ENCODE measurements at places on chromosomes 3 and 15.
A peak's percentile ranks its signal among the peaks of the same experiment; 100 is the strongest.

DNA sequence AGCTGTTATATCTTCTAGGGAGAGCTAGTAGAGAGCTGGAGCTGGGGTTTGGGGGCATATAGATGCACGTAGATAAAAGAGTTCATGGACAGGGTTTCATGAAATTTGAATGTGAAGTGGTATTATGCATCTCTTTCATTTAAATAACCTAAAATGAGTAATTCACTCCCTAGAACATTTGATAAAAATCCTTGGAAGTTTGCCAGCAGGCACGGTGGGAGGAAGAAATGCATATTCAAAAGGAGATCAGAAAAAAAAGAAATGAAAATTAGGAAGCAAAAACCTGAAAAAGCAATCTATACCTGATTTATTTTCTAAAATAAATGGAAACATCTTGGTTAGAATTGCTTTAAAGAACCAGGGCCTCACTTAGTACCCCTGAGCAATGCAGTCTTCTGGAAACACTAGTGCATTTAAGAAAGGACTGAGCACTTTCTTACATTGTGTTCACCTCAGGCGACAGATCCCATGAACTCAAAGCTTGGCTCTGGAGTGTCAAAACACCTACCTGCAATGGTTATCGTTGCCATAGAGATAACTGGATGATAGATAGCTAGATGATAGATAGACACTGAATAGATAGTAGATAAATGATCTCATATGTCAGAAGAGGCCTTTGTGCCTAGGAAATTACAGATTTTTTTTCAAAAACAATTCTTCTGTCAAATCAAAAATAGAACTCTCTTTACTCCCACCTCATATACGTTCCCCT lies 458.6 kb upstream of the THRB start:
- no peak for DNase-seq

GRCh38 chr3:146912241-146913015 lies 307.3 kb upstream of the PLSCR5 start:
- no peak for DNase-seq

- DNase-seq: no peak
These were observed 1.4 kb downstream of the DNAJA4 start for GRCh38 chr15:78265752-78266224.

- DNase-seq: no peak
These were observed 13.3 kb downstream of the GRAMD2A start for GRCh38 chr15:72184165-72184811.

- DNase-seq: no peak
These were observed 165.1 kb downstream of the IL5RA start for GRCh38 chr3:2945121-2945520.

DNA sequence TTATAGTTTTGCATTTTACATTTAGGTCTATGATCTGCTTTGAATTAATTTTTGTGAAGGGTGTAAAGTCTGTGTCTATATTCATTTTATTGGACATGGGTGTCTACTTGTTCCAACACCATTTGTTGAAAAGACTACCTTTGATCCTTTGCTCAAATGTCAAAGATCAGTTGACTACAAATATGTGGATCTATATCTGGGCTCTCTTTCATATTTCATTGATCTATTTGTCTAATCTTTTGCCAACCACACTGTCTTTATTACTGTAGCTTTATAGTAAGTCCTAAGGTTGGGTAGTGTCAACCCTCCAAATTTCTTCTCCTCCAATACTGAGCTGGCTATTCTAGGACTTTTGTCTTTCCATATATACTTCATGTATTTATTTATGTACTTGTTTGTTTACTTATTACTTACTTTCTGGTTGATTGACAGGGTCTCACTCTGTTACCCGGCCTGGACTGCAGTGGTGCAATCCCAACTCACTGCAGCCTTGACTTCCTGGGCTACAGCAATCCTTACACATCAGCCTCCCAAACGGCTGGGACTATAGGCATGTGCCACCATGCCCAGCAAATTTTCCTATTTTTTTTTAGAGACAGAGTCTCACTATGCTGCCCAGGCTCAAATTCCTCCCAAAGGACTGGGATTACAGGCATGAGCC lies 53.8 kb upstream of the TTBK2 start:
- no peak for DNase-seq

DNA sequence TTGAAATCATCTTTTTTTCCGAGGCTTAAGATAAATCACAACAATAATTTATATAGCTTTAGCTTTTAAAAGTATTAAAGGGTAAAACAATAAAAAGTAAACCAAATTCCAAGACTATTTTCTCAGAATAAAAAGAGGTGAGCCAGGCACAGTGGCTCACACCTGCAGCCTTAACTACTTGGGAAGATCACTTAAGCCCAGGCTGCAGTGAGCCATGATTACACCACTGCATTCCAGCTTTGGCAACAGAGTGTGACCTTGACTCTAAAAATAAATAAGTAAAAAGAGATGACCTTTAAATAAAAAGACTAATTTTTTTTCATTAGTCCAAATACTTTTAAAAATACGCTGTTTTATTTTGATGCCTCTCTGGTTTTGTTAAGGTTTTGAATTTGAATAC lies 54.4 kb downstream of the C3orf80 start:
- DNase-seq: no peak

DNA sequence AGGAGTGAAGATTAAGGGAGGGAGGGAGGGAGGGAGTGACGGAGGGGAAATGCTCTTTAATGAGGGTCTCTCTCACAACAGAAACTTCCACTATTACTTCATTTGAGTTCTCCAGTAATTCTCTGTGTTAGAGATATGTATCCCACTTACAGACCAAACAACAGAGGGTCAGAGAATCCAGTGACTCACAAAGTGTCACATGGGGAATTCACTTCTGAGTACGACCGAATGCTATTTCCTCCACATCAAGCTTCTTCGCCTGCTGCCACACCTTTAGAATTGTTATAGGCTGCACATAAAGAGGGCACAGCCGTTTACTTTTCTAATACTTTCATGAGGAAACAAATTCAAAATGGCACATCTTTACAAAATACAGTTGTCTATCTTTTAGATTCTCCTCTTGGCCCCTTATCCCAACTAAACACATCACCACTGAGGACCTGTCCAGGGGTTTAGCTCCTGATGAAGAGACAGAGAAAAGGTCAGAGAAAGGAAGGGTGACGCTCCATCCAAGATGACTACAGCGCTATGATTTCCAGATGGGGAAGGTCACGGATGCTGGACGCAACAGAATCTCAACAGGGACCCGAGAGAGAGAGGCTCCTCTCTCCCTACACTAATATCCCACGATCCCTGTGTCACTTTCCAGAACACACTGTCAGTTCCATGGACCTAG lies 119.0 kb downstream of the XXYLT1 start:
- no peak for DNase-seq

- no peak for DNase-seq
These were observed 4.2 kb downstream of the TWF2 start for GRCh38 chr3:52234516-52235447.

GRCh38 chr3:101530686-101531047 lies 17.7 kb upstream of the SENP7 start:
- no peak for DNase-seq

DNA sequence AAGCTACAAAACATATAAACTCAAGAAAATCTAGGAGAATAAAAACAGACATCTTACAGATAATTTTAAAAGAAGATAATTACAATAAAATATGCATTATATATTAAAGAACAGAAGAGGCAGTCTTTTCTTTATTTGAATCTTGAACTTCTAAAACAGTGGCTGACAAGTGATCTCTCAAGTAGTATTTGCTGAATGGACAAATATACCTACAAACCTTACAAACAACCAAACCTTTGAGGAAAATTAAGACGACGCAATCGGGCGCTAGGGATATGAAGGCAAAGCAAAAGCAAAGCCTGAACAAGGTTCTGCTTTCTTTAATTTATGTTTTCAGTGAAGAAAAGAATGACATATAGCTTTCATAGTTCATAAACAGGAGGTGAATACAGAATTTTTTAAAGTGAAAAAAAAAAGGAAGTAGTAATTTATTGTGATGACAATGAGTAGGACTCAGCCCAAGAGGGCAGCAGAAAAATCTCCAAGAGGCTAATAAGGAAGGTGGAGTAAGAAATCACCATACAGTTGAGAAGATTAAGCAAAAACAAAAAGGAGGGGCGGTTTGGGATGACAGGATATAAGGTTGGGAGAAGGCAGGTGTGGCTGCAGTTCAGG lies 347.8 kb downstream of the TBC1D5 start:
- DNase-seq: no peak

DNA sequence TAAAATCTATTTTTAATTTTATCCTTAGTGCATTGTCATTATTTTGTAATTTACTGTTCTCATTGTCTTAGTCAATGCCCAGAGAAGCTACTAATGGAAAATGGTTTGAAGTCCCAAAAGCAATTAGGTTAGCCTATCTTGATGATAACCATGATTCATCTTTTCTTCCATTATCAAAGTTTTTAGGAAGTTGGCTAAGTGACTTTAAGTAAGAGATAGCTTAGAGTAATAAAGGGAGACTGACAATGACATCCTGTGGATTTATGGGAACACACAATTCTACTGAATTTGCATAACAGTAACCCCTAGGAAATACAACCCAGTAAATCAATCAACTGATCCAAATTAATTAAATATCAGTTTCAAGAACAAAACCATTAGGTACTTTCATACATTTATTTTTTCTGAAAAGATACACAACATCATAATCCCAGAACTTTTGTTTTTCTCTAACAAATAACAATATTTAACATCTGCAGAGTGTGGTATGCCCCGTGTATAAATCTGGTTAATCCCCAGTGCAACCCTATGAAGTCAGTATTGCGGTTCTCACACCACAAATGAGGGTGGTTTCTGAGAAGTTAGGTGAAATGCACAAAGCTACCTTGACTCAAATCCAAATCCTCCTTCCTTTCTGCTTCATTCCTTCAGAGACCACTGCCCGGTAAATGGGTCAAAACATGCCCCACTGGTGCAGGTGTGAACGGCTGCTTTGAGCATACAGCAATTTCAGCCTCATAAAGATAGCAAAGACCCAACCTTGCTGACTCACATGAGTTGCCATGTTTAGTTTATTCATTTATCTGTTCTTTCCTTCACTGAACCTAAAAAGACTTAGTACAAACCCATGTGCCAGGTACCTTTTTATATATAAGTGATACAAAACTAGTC lies 202.1 kb downstream of the TBL1XR1 start:
- no peak for DNase-seq

- peak; percentile 14 for DNase-seq
These were observed 109.5 kb downstream of the CGGBP1 start for GRCh38 chr3:87949189-87949878.

DNA sequence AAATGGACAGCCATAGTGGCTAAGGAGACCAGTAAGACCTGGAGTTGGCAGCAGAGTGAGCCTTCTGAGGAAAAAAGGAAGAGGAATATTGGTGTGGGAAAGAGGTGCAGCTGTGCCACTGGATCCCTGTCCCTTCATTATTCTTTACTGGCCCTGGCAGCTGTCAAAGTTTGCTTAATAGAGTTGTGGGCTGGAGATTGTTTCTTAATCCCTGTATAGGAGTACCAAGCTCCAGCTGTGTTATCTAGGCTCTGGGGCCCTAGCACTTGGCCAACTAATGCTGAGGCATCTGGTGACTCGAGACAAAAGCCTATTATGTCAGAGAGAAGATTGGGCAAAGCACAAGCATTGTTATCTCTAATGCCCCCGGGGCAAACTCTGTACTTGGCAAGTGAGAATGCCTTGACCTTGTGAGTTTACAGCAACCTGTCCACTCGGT lies 61.4 kb downstream of the ZNF609 start:
- no peak for DNase-seq

- DNase-seq: peak; percentile 57
These were observed 22.5 kb downstream of the GABRA5 start for GRCh38 chr15:26889298-26889898.

DNA sequence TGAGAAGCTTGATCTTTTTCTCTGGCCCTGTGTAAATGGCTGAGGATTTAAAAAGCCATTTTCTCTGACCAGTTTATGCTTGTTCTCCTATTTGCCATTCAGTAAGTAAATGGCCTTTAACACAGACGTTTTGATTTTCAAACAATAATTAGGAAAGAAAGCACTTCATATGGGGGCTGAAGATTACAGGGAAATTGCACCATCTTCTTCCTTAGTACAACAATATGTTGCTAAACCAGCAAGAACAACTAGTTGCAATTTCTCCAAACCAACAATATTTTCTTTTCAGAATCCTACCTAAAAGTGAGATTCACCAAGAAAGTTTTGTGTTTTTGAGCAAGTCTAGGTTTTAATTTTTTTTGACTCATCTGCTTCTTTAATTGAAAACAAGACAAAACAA lies 80.5 kb upstream of the CCNL1 start:
- DNase-seq: no peak

DNA sequence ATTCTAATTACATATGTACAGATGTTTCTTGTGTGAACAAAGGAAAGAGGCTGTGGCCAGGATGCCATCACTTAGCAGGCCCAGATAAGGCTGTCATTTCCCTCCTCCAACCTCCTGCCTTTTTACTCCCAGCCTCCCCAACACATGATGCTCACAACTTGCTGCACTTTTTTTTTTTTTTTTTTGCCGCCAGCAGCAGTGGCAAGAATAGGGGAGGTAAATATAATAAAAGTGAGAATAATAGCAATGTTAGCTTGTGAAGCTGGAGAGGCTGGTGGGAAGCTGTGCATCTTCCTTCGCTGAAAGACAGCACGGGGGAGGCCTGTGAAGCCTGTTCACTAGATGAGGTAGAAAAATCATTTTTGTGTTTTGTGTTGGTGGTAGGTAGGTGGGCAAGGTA lies 42.5 kb upstream of the MYO5C start:
- DNase-seq: no peak

DNA sequence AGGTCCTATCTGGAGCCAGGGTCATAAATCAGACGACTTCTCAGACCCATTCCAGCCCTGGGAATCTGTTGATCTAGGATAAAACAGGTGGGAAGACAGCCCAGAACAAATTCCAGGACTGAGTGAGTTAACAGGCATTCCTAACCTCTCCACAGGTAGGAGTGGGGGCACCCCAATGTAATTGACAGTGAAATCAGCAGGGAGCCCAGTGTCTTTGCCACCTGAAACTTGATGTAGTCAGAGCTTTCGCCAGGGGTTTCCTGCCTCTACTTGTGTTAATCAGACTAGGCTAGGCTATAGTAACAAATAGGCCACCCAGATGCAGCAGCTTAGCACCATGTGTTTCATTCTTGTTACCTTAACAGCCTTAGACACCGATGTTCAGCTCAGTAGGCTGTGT lies 2.7 kb upstream of the HEG1 start:
- DNase-seq: no peak

GRCh38 chr3:132726341-132726823 lies 4.2 kb upstream of the NPHP3 start:
- DNase-seq: peak; percentile 40

DNA sequence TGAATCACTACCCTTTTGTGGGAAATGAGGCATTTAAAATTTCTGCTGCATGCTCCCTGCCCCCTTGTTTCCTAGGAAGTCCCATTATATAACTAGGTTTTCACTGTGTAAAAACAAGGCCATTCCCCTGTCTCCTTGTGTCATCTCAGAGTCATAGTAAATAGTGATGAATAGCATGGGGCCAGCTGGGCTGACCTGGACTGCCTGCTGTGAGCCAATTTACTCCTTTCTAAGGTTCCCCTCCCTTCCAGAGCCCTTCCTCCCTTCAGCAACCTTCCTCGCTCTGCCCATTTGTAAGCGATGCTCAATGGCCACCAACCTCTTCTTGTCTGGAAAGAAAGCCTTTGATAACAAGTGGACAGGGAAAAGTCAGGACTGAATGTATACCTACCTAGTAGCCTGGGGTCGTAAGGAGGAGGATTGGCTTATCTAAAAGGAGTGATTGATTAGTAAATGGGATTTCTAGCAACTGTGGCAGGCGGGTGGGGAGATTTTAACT lies 11.7 kb downstream of the ITGA11 start:
- no peak for DNase-seq

- DNase-seq: no peak
These were observed 8.7 kb upstream of the NDUFB4 start for GRCh38 chr3:120587332-120587975.
